ENCODE measurements at places on chromosomes 2 and 18. TPM values are rescaled to one million over a fixed set of nuclear protein-coding genes. Genes with fewer than 3 reads are reported as not detected.

Gene LONRF2
- polyA plus RNA-seq: 5.4 TPM

Gene NT5C1B
- polyA plus RNA-seq: not detected

Gene RPRM
- 29.6 TPM for polyA plus RNA-seq

GRCh38 chr18:25349926-25350487 lies 2.0 kb downstream of the ZNF521 start:
- peak; percentile 63 for DNase-seq

GRCh38 chr2:17373041-17373440 lies 145.2 kb downstream of the RAD51AP2 start:
- DNase-seq: no peak

DNA sequence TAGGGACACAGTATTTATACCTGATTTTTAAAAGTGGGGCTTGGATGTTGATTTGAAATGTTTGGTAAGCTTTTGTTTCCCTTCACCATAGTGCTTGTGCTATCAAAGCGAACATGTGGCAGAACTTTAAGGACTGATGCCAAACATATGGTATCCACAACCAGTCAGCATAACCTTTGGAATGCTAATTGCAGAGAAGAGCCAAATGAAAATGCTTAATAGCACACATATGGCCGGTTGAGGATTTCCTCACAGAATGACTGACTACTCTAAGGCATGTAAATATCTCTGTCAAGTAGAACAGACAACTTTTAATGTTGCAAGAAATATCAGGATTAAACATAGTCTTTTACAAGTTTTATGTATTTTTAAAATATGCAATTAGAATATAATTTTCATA lies 120.9 kb upstream of the COL3A1 start:
- peak; percentile 84 for DNase-seq

GRCh38 chr2:233047667-233048066 lies 12.5 kb upstream of the INPP5D start:
- no peak for DNase-seq
